Mesothelial cell of epicardium (in vitro differentiated cells): ENCODE measurements at places on chromosomes 6 and 20.

- peaks cover 25% of the 10 kb centered on the region for H3K4me1 ChIP-seq
- no peak for DNase-seq
- peaks cover 14% of the 10 kb centered on the region for H3K36me3 ChIP-seq
- H3K27me3 ChIP-seq, result no peaks in the 10 kb centered on the region
- H3K27ac ChIP-seq, result no peak overlapping the region
Observed at GRCh38 chr6:30204116-30204515, 9.1 kb downstream of the TRIM26 start.

DNA sequence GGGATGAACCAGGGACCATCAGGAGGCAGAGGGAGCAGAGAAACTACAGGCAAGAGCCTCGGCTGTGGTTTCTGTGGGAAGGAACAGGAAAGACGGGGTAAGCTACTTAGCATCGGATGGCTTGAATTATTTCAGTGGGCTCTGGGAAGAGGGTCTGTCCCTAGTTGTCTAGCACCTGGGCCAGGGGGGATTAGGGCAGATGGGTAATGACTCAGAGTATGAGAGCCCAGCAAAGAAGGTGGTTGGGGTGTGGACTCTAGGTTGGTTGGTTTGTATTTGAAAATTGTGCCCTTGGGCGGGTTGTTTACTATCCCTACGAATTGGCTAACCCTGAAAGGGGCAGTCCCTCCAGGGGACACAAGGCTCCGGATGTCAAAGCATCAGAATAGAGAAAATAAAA, 148.5 kb upstream of the TAB2 start:
- H3K27ac ChIP-seq, result no peak overlapping the region
- H3K4me3 ChIP-seq, result no peak overlapping the region
- DNase-seq, result no peak
- H3K36me3 ChIP-seq, result no peaks in the 10 kb centered on the region

DNA sequence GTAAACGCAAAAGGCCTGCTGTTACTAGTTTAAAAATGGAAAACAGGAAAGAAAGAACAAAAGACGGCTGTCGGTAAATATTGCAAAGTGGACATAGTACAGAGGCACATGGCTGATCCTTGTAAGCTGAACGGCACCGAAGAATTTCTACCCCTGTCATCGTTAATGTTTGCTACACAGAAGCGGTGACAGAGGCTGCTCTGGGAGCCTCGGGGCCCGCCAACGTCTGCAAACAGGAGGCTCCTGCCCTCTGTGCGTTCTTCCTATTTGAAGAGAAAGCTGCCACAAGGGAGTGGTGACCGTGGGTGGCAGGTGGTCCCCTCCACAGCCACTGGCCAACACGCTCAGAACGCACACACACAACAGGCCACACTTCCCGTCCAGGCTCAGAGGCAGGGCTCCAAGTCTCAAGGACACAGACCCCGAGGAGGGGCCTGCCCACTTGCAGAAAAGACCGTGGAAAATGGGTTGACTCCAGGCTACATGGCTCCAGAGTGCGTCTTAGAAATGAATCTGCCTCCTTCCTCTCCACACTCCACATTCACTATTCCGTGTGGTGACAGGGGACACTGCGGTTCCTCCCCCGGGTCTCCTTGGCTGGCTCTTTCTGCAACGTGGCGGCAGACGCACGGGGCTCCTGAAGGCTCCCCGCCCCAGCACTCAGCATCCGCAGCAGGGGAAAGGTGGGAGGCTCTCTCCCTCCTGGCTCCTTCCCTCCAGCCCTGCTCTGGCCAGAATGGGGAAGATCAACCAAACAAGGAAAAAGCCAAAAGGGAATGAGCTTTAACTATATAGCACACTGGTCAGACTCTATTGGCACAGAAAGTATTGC, 64.5 kb downstream of the GMPR start:
- no peak overlapping the region for H3K27ac ChIP-seq
- no peaks in the 10 kb centered on the region for H3K27me3 ChIP-seq
- DNase-seq, result no peak
- no peaks in the 10 kb centered on the region for H3K4me1 ChIP-seq

GRCh38 chr20:52948491-52948890, 23.7 kb upstream of the TSHZ2 start:
- H3K27me3 ChIP-seq, result peaks cover 13% of the 10 kb centered on the region
- H3K4me1 ChIP-seq, result peaks cover 3% of the 10 kb centered on the region
- H3K27ac ChIP-seq, result no peak overlapping the region
- no peaks in the 10 kb centered on the region for H3K36me3 ChIP-seq

DNA sequence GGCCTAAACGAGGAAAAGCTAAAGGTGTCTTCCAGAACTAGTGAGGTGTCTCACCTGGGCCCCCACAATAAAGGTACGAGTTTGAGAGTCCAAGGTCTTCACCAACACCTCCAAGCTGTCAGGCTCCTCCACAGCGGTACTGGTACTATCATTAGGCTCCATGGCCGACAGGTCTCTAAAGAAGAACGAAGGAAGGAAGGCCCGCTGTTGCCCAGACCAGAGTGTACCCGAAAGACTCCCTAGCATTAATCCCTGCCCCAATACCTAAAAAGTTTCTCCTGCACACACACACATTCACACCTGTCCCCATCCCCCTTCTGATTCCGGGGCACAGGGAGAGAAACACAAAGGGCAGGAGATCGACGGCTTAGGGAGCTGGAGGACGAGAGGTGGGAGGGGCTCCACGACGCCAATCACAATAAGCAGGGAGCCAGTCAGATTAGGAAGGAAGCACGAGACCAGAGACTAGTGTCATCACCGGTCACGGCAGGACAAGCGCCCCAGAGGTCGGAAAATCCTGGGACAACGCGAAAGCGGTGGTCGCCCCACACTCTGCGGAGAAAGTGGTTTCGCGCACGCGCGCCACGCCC, 764 bp downstream of the BAG6 start:
- no peaks in the 10 kb centered on the region for H3K27me3 ChIP-seq
- peak overlapping the region; percentile 95 for H3K4me3 ChIP-seq
- no peak for DNase-seq
- H3K4me1 ChIP-seq, result peaks cover 19% of the 10 kb centered on the region

- no peak for DNase-seq
- H3K27me3 ChIP-seq, result no peaks in the 10 kb centered on the region
- no peak overlapping the region for H3K27ac ChIP-seq
- no peak overlapping the region for H3K4me3 ChIP-seq
- H3K4me1 ChIP-seq, result peaks cover 5% of the 10 kb centered on the region
- peaks cover 51% of the 10 kb centered on the region for H3K36me3 ChIP-seq
Observed at GRCh38 chr20:32395066-32395465, 36.9 kb downstream of the ASXL1 start.

- H3K4me3 ChIP-seq, result peak within 1 kb of the TSS; percentile 40
- peaks cover 11% of the 10 kb centered on the region for H3K4me1 ChIP-seq
- H3K27me3 ChIP-seq, result no peaks in the 10 kb centered on the region
Observed at GRCh38 chr6:167997642-167998041, at the start of gene KIF25. Gene KIF25 (plus strand): TSS chr6:167997671. CDS start chr6:168029586, 31,915 bp downstream.
